ENCODE measurements at places on chromosomes 3 and 15. TPM values are rescaled to one million over a fixed set of nuclear protein-coding genes. Genes with fewer than 3 reads are reported as not detected.

PLSCR5 gene
- not detected for total RNA-seq

WWTR1 gene
- total RNA-seq: 38.3 TPM

GRCh38 chr3:88713233-88713691 lies 394.2 kb upstream of the EPHA3 start:
- DNase-seq: no peak

GRCh38 chr3:8864402-8865350 lies 95.3 kb upstream of the OXTR start:
- DNase-seq: no peak

DNA sequence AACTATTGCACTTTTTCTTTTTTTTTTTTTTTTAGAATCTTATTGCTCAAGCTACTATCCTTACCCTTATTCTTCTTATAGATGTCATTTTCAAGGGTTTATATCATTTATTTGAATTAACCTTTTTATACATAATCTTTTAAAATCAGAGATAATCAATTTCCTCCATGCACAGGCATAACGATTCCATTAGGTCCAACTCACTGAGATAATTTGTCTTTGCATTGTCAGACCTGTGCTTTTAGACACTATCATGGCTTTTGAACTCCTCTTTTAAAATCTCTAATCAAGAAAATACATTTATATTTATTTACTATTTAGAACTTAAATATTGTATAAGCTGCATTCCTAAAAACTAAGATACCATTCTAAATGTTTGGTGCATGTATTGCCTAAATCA lies 1454.9 kb downstream of the ZPLD1 start:
- DNase-seq: no peak

DNA sequence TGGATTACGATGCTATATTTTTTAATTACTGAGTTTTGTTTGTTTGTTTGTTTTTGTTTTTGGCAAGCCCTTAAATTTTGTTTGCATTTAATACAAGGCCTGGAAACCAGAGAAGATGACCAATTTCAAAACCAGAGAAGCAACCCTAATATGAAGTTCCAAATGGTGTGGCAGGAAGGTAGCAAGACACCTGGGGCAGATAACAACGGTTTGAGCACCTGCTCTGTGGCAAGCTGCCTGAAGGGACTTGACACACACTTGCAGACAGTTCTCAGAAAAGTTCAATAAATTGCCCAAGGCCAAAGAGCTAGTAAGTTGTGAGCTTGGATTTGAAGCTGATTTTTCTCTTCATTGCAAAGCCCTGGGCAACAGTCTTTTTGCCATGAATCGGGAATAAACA lies 151.2 kb upstream of the UBE2E1 start:
- no peak for DNase-seq
